DMS79 treated with DMSO at 0.1 percent for 48 hours (cell line): ENCODE measurements at places on chromosomes 1 and 21.

- peak; percentile 52 for DNase-seq
Observed at GRCh38 chr1:63773815-63774616, at the start of gene ROR1. TSS of gene ROR1 (plus strand) at chr1:63774017.

- no peak for DNase-seq
Observed at GRCh38 chr1:182368903-182369302, 22.7 kb downstream of the GLUL start.

GRCh38 chr1:221832151-221832550, 90.3 kb upstream of the DUSP10 start:
- no peak for DNase-seq

GRCh38 chr1:88552226-88552625, 131.8 kb upstream of the PKN2 start:
- DNase-seq = no peak

- no peak for DNase-seq
Observed at GRCh38 chr1:147611021-147611426, 59.3 kb downstream of the ACP6 start.

- DNase-seq = no peak
Observed at GRCh38 chr1:170027760-170028159, 46.7 kb downstream of the KIFAP3 start.

DNA sequence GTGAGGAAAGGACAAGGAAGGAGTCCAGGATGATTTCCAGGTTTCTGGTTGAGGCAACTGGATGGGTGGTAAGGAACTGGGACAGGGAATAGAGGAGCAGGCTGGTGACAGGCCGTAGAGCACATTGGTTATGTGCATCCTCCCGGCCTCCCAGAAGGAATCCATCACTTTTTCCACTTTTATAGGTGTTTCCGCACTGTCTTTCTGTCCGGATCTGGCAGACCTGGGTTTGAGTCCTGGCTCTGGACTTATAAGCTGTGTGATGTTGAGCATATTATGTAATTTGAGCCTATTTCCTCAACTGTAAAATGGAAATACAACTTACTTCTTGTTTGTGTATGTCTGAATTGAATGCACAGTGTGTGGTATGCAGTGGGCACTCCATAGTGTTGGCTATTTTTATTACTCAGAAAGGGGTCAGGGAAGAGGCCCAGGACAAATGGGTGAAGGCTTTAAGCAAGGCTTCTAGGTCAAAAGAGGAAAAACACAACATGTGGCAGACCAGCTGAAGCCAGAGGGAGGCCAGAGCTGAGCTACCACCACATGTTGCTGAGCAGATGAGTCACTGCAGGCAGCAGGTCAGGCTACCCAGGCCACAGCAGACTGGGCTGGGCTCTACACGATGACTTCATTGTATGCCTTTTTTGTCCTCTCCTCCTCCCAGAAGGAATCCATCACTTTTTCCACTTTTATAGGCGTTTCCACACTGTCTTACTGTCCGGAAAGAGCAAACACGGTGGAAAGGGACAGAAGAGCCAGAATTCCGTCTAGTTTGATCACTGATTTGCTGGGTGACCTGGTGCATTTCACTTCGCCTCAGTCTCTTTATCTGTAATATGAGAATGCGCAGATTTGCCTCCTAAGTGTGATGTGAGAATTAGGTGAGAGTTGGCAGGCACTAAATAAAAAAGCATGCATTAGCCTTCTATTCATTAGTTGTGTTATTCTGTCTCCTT, 791 bp upstream of the MAST2 start:
- DNase-seq = peak; percentile 71

- DNase-seq = no peak
Observed at GRCh38 chr1:25564777-25565574, 21.6 kb downstream of the LDLRAP1 start.

DNA sequence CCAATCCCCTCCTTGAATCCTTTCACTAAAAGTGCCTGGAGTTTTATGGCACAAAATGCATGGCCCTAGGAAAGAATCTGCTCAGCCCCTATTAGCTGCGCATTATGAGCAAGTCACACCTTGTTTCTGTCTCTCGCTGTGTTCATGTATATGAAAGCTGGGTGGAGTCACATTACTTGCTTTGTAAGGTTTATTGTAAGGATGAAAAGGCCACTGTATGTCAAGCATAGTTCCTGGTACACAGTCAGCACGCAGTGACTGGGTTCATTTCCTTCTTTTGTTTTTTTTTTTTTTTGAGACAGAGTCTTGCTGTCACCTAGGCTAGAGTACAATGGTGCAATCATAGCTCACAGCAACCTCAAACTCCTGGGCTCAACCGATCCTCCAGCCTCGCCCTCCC, 6.7 kb upstream of the SLC9A1 start:
- no peak for DNase-seq

- no peak for DNase-seq
Observed at GRCh38 chr1:70685300-70686286, 274.5 kb downstream of the CTH start.

GRCh38 chr1:223670458-223671159, 5.1 kb upstream of the CAPN8 start:
- no peak for DNase-seq

DNA sequence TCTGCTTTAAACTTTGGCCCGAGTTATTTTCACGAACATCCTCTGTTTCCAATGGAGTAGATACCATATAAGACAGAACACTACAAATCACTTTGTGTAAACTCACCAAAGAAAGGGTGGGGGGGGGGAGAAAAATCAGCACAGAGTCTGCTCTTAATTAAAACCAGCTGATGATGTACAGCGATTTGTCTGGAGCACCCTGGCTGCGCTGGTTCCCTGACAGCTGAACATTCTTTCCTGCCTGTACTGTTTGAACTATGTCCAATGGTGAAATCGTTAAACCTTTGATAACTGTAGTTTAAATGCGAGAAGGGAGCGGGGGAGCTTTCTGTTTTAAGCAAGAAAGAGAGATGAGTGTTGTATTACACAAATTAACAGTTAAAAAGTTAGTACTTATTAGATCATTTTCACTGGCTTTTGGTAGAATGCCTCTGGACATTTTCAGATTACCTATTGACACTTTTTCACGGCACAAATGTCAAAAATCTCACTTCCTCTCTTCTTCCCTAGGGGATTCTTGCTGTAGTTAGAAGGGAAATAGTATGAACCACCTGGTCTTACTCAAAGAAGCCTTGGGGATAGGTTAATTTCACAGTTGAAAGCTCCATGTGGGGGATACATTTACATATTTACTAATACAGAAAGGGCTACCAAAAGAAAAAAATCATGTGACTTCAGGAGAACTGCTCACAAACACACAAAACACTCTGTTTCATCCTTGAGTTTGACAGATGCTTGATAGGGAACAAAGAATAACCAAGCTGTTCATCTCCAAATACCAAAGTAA, 140.2 kb upstream of the RUNX1 start:
- DNase-seq = no peak

GRCh38 chr1:93581917-93582850, 99.5 kb downstream of the BCAR3 start:
- DNase-seq = no peak

GRCh38 chr1:47175227-47175934, 14.5 kb downstream of the PDZK1IP1 start:
- peak; percentile 75 for DNase-seq

DNA sequence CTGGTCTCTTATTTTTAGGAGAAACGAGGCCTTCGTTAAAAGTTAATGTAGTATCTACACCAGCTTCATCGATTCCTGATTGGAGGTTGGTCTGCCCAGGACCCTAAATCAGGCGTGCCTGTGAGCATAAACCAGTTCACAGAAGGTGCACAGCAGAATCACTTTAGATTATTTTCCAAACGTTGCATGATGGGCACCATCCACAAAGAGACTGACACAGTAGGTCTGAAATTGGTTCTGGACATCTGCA, 256 bp upstream of the TARBP1 start:
- no peak for DNase-seq

GRCh38 chr1:59218521-59219236, 78.2 kb upstream of the FGGY start:
- no peak for DNase-seq

DNA sequence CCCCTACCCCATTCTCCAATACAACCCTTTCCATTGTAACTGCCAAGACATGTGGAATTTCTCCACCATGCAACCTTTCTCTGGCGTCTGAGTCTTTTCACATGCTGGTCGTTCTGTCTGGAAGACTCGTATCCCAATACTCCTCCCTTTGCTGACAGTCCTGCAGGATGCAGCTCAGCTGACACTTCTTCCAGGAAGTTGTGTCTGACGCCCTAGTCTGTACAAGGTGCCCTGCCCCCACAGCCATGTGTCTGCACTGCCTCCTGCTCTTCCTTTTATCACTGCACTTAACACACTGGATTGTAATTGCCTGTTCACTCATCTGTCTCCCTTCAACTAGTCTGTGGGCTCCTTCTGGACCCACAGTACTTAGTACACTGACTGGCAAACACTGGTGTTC, 188.0 kb downstream of the LMX1A start:
- no peak for DNase-seq

DNA sequence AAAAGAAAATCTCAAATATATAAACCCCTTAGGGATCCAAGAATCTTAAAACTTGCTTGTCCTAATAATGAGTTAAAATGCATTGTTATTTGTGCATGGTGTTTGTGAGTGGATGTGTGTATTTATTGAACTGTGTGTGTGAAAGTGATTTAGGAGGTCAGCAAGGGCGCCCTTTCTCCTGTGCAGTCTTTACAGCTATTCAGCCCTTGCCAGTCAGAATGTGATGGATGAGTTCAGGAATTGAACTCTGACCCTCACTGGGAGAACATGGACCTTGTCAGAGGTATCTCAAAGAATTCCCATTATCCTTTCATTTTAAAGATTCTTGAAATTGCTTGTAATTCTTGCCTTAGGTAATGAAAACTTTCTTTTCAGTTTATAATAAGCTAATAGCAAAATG, 493.0 kb upstream of the ADGRL4 start:
- no peak for DNase-seq

DNA sequence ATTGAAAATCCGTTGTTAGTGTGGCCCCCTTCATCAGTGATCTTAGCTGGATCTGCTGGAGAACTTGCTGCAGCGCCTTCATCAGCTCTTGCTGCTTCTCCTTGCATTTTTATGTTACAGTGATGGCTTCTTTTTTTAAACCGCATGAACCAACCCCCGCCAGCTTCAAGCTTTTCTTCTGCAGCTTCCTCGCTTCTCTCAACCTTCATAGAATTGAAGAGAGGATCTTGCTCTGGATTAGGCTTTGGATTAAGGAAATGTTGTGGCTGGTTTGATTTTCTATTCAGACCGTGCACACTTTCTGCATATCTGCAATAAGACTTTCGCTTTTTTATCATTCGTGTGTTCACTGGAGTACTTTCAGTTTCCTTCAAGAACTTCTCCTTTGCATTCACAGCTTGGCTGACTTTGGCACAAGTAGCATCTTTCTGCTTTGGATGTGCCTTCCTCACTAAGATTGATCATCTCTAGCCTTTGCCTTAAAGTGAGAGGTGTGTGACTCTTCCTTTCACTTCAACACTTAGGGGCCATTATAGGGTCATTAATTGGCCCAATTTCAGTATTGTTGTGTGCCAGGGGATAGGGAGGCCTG, 13.1 kb downstream of the RNF187 start:
- no peak for DNase-seq

DNA sequence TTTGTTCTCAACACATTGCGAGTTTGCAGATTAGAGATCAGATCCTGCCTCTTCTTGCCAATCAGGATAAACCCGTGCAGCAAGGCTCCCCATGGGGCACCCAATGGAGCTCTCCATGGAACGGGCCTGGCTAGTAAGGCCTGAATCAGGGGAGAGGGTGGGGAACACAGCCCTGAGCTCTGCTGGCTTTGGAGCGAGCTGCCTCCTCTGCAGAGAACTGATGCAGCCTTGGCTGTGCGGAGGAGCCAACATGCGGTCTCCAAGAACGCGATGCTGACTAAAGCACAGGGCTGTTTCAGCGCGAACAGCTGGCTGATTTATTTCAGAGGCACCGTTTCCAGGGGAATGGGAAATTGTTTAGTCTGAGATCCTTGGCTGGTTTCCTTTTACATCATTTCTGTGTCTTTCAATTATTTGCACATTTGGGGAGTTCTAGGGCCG, 139.7 kb downstream of the TSEN15 start:
- no peak for DNase-seq

DNA sequence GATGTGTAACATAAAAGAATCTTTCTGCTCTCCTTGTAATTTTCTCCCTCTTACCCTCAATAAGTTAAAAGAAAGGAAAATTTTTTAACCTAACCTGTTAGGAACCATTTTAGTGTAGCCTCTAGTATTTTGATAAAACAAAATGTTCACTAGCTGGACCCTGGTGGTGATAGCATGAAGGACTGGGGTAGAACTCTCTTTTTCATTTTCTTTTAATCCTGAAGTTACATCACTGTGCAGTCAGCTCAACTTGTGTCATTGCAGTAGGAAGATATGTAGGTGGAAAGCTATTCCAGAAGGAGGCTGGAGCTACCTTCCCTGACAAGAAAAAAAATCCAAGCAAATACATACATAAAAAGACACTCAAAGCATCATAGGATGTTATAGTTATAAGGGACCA, 39.3 kb downstream of the NFIA start:
- no peak for DNase-seq

GRCh38 chr1:87894062-87894461, 565.4 kb downstream of the LMO4 start:
- DNase-seq = no peak

DNA sequence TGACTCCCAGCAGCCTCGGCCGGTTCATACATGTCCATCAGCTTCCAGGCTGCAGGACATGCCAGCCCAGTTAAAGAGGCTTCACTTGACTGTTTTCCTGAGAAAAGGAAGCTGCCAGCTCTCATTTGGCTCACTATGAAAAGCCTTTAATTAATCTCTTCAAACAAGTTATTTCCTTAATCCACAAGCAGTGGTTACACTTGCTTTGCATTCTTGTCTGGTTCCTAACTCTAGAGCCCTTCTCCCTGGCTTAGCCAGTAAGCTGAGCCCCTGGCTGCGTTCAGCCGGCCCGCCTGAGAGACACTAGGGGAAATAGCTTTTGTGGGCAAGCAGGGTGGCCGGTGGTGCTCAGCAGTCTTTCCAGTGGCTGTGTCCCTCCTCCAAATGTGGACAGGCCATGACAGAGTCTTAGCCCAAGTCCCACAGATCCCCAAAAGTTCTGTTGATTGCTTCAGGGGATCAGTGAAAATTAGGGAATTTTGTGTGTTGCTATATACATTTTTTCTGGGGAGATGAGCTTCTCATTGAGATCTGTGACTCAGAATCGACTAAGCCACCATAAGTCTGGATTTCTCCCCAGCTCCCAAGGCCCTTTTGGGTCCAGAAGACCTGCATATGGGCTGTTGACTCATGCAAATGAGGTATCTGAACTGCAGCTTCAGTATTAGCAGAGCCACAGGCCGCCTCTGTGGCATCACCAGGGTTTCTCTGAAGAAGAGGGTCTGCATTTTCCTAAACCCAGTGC, 10.1 kb downstream of the ATF3 start:
- DNase-seq = no peak

GRCh38 chr1:89556726-89557444, 32.3 kb downstream of the LRRC8B start:
- DNase-seq = no peak

- DNase-seq = no peak
Observed at GRCh38 chr1:204075139-204075521, 2.2 kb downstream of the SOX13 start.

DNA sequence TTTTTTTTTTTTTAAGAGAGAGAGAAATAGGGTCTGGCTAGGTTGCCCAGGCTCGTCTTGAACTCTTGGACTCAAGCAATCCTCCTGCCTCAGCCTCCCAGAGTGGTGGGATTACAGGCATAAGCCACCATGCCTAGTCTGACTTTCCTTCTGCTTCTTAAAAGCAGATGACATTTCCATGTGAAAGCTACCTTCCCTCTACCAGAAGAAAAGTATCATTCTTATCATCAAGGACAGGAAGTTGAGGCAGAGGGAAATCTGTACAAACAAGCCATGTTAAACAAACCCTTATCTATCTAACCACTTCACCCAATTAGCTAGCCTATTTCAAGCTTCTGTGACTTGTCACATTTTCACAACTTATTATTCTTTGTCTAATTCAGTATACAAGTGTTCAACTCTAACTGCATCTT, 54.8 kb downstream of the SAMSN1 start:
- DNase-seq = no peak
